Fibroblast of lung (primary cell): ENCODE measurements at places on chromosomes 4 and X. TPM values are rescaled to one million over a fixed set of nuclear protein-coding genes. Genes with fewer than 3 reads are reported as not detected.

DNA sequence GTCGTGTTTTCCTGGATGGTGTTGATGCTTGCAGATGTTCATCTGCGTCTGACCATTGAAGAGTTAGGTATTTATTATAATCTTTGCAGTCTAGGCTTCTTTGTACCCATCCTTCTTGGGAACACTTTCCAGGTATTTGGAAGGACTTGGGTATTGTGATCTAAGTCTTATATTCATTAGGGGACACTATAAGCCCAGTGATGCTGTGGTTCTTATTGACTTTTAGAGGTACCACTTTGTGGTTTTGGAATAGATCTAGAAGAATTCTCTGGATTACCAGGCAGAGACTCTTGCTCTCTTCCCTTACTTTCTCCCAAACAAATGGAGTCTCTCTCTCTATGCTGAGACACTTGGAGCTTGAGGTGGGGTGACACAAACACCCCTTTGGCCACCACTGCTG is 41.6 kb downstream of the AFM start:
- peaks cover 15% of the 10 kb centered on the region for H3K27me3 ChIP-seq
- H3K27ac ChIP-seq, result no peak overlapping the region
- no peaks in the 10 kb centered on the region for H3K4me1 ChIP-seq
- no peak overlapping the region for H3K4me3 ChIP-seq
- no peak for DNase-seq
- H3K36me3 ChIP-seq, result no peaks in the 10 kb centered on the region

Gene MAGEA8
- polyA plus RNA-seq, result not detected in 2 replicates

Gene NDNF
- 1.8 and 9.6 TPM in 2 replicates for polyA plus RNA-seq

DNA sequence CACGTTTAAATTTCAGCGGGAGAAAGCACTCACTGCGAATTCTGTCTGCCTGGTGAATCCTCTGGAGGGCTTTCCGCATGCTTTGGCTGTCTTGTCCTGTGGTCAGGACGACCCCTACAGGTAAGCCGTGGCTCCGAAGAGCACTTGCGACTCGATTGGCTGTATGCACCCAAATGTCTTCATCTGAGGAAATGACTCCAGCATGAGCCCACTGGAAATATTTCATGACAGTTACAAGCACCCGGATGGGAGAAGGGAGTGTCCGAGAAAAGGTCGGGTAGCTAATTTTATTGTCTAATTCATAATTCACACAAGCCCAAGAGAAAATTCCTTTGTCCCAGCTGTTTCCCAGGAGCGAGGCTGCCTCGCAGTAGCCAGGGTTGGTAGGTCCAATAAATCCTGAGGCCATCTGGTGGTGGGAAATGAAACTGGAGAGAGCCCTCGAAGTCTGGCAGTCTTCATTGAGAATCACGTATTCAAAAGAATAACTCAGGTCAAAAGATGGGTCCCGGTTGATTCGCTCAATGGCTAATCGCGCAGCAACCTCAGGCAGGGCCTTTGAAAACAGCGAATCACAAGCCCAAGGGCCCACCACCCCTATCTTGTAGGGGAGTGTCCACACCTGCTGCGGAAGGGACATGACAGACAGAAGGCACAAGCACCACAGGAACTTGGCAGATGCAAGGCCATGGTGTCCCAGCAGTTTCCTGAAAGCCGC is 6.6 kb downstream of the GUCY2F start:
- H3K27ac ChIP-seq, result no peak overlapping the region
- no peaks in the 10 kb centered on the region for H3K27me3 ChIP-seq
- H3K4me1 ChIP-seq, result no peaks in the 10 kb centered on the region
- H3K36me3 ChIP-seq, result no peaks in the 10 kb centered on the region

- H3K27me3 ChIP-seq, result no peaks in the 10 kb centered on the region
- no peak overlapping the region for H3K4me3 ChIP-seq
- no peak overlapping the region for H3K27ac ChIP-seq
Observed at GRCh38 chr4:15677507-15677988, 4.1 kb upstream of the FAM200B start.

DNA sequence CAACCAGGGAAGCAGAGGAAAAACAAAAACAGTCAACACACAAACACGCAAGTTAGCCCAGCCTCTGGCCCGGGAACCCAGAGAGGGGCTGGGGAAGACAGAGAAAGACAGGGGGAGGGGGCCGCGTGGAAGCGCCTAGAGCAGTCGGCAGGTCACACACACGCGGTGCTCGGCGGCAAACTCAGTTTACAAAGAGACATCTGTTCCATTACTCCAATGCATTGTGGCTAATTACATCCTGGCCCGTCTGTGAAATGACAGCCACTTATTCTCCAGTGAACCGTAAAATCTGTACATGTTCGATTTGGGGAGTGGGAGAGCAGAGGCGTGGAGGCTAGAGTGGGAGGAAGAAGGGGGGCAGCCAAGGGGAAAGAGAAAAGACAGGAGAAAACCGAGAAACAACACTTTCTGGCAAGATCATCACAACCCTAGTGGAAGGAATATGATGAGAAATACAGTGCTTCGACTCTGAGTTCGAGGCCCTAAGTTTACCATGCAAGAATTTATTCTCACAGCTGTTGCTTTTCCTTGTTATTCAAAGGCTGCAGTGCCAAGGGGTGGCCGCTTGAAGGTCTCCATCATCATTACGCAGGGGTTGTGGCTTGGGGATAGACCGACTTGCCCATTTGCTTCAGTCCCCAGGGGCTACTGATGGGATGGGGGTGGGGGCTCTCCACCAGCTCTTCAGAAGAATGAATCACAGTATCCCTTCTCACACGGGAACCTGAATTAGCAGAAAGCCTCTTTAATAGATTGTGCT is 167.7 kb downstream of the MGST2 start:
- H3K27me3 ChIP-seq, result no peaks in the 10 kb centered on the region
- no peak for DNase-seq
- no peaks in the 10 kb centered on the region for H3K36me3 ChIP-seq
- H3K4me1 ChIP-seq, result no peaks in the 10 kb centered on the region
- no peak overlapping the region for H3K27ac ChIP-seq

DNA sequence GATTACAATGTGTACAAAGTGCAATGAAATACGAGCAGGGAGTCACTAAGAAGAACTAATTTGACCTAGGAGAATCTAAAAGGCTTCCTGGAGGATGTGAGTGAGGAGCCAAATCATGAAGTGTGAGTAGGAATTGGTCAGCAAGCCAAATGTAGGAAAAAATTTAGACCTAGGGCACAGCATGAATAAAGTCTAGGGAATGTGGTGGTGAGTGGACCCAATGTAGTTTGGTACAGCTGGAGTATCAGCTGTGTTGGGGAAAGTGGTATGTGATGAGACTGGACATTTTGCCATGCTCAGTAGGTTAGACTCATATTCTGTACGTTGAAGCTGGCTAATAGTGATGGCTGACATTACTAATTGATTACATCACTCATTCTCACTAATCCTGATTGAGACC is 191.0 kb downstream of the AFF2 start:
- H3K27ac ChIP-seq, result no peak overlapping the region
- no peak for DNase-seq
- H3K36me3 ChIP-seq, result no peaks in the 10 kb centered on the region
- H3K4me1 ChIP-seq, result no peaks in the 10 kb centered on the region
- no peaks in the 10 kb centered on the region for H3K27me3 ChIP-seq

GRCh38 chr4:52058275-52058674 is 7.2 kb downstream of the SPATA18 start:
- no peaks in the 10 kb centered on the region for H3K4me1 ChIP-seq
- no peak overlapping the region for H3K4me3 ChIP-seq
- no peak for DNase-seq
- no peak overlapping the region for H3K27ac ChIP-seq

Gene ZCCHC18
- 0.41 and 0.48 TPM in 2 replicates for polyA plus RNA-seq

- H3K27me3 ChIP-seq, result no peaks in the 10 kb centered on the region
- H3K36me3 ChIP-seq, result no peaks in the 10 kb centered on the region
- no peak overlapping the region for H3K4me3 ChIP-seq
- peaks cover 10% of the 10 kb centered on the region for H3K4me1 ChIP-seq
- DNase-seq, result peak; percentile 82
- H3K27ac ChIP-seq, result peak overlapping the region; percentile 9
Observed at GRCh38 chr4:76811604-76812412, 86.1 kb downstream of the SOWAHB start.

GRCh38 chrX:138026211-138026610 is 460.3 kb downstream of the ZIC3 start:
- no peak overlapping the region for H3K27ac ChIP-seq
- DNase-seq, result peak; percentile 1
- no peaks in the 10 kb centered on the region for H3K36me3 ChIP-seq
- no peak overlapping the region for H3K4me3 ChIP-seq
- no peaks in the 10 kb centered on the region for H3K27me3 ChIP-seq
- no peaks in the 10 kb centered on the region for H3K4me1 ChIP-seq

Gene ERCC6L
- 1.7 and 6.6 TPM in 2 replicates for polyA plus RNA-seq

DNA sequence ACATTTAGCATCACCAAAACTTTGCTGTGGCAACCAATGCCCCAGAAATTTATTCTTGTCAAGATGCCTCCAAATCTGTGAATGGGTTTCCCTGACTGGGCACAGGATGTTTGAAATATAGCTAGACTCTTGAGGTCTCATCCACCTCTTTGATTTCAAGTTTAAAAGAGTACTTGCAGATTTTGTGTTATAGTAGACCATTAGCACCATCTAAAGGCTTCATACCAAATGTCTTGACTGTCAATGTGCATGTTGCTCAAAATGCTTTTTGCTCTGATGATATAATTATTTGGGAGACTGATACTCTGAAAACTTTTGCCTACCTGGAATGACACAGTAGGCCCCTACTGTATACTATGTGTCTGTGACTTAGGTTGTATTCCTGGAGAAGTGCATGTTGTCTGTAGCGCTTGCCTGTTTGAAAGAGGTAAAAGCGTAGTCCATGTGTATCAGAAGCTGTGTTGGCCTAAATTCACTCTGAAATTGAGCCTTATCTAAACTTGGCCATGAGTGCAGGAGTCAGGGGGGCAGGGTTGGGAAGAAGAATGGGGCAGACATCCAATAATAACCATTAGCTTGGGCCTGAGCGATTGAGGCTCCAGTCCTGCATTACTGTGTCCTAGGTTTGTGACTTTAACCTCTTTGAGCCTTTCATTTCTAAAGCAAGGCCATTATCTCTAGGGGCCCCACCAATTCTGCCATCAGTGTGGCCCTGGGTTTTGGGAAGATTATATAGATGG is 33.8 kb downstream of the NDP start:
- no peak overlapping the region for H3K27ac ChIP-seq
- H3K4me1 ChIP-seq, result no peaks in the 10 kb centered on the region
- H3K4me3 ChIP-seq, result no peak overlapping the region
- H3K36me3 ChIP-seq, result no peaks in the 10 kb centered on the region
- peak; percentile 13 for DNase-seq
- H3K27me3 ChIP-seq, result no peaks in the 10 kb centered on the region

- peak overlapping the region; percentile 47 for H3K4me3 ChIP-seq
- no peak overlapping the region for H3K27ac ChIP-seq
- peak; percentile 51 for DNase-seq
- H3K27me3 ChIP-seq, result no peaks in the 10 kb centered on the region
- no peaks in the 10 kb centered on the region for H3K4me1 ChIP-seq
Observed at GRCh38 chrX:39688576-39689375, 409.0 kb downstream of the BCOR start.

Gene KDM6A
- polyA plus RNA-seq, result 13.4 and 13.8 TPM in 2 replicates

- no peaks in the 10 kb centered on the region for H3K27me3 ChIP-seq
- DNase-seq, result no peak
- H3K27ac ChIP-seq, result no peak overlapping the region
- H3K4me3 ChIP-seq, result no peak overlapping the region
- no peaks in the 10 kb centered on the region for H3K4me1 ChIP-seq
Observed at GRCh38 chrX:153782313-153782712, 1.5 kb downstream of the SRPK3 start.

GRCh38 chr4:90852237-90852636 is 725.0 kb downstream of the CCSER1 start:
- no peaks in the 10 kb centered on the region for H3K4me1 ChIP-seq
- no peak overlapping the region for H3K27ac ChIP-seq
- no peak overlapping the region for H3K4me3 ChIP-seq
- DNase-seq, result no peak
- H3K27me3 ChIP-seq, result no peaks in the 10 kb centered on the region

DNA sequence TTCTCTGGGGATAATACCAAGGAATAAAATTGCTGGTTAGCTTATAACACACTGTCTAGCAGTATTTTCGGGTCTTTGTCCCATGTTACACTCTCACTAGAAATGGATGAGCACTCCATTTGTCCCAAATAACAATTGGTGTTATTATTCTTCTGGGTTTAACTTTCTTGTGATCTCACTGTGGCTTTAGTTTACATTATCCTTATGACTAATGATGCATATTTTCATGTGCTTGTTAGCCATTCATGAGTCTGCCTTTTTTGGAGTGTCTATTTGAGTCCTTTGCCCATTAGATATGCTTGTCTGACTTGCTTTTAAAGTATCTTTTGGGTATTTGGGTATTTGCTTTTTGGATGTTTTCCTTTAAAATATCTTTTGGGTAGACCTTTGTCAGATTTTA is 372.9 kb upstream of the TENM3 start:
- no peaks in the 10 kb centered on the region for H3K27me3 ChIP-seq
- H3K36me3 ChIP-seq, result no peaks in the 10 kb centered on the region
- no peak overlapping the region for H3K27ac ChIP-seq

DNA sequence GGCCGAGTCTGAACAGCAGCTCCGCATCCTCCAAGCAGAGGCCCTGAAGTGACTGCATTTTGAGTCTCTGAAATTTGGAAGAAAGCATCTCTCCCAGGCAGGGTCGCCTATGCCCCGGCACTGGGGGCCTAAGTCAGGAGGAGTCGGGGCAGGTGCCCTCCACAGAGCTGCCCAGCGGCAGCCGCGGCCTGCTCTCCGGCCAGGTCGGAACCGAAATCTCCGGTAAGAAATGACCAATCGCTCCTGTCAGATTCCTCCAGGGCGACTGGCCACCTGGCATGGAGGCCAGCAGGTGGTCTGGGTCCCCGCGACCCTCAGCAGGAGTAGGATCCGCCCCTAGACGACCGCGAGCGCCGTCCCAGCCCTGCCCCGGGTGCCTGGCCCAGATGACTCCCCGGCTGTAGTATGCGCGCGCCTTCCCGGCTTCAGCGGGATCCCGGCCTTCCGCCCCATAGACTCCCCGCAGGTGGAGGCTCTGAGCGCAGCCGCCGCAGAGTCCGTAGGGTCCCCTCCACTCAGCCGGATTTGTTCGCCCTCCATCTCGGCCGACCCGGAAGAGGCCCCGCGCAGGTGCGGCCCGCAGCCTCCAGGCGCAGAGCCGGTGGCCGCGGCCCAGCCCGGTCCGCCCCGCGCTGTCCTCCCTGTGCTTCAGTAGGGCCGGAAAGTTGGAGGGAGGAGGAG is 1.5 kb downstream of the NKX1-1 start:
- H3K36me3 ChIP-seq, result no peaks in the 10 kb centered on the region
- DNase-seq, result no peak
- no peak overlapping the region for H3K27ac ChIP-seq
- no peak overlapping the region for H3K4me3 ChIP-seq

Gene PCDH11X
- 0.01 TPM in 1 of 2 replicates, not detected in the other for polyA plus RNA-seq

Gene FHDC1
- polyA plus RNA-seq, result 0.06 and 0.14 TPM in 2 replicates

DNA sequence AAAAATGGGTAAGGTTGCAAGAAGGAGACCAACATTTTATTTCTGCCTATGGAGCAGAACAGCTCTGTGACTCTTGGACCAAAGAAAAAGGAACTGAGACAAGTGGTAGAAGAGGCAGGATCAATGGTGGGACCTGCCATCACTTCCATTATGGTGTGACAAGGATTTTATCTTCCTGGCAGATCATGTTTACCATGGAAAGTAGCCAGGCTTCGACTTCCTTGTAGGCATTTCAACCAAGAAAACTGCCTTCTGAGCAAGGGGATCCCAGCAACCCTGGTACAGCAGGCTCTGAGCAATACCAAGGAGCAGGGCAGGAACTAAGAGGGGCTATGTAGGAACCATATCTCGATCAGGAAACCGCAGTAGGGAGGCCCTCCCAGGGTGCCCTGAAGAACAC is 317.4 kb downstream of the IQCM start:
- no peaks in the 10 kb centered on the region for H3K27me3 ChIP-seq
- no peaks in the 10 kb centered on the region for H3K36me3 ChIP-seq
- no peak overlapping the region for H3K27ac ChIP-seq
- H3K4me1 ChIP-seq, result no peaks in the 10 kb centered on the region

- H3K27me3 ChIP-seq, result no peaks in the 10 kb centered on the region
- no peaks in the 10 kb centered on the region for H3K36me3 ChIP-seq
- H3K27ac ChIP-seq, result no peak overlapping the region
- DNase-seq, result no peak
- no peak overlapping the region for H3K4me3 ChIP-seq
- H3K4me1 ChIP-seq, result no peaks in the 10 kb centered on the region
Observed at GRCh38 chr4:66062921-66063320, 392.6 kb upstream of the EPHA5 start.
